ENCODE measurements at places on chromosomes 2 and 18. TPM values are rescaled to one million over a fixed set of nuclear protein-coding genes. Genes with fewer than 3 reads are reported as not detected.

SERPINB7 gene
- polyA plus RNA-seq = 1.0 TPM

SERPINB2 gene
- polyA plus RNA-seq = 0.10 TPM

NT5DC4 gene
- polyA plus RNA-seq = 0.83 TPM

DNA sequence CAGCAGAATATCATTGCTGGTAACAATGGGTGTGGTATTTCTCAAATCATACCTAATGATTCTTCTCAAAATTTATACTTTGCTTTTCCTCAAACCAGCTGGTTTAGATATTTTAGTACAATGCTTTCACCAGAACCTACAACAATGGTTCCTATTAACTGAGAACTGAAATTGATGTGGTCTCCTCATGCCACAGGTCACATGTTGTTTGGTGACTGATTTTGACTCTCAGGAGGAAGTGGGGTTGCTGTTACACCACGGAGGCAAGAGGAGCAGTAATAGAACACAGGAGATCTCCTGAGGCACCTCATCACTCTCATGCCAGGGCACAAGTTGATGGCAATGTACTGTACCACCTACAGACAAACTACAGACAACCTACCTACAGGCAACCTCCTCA, 3.0 kb upstream of the CEP68 start:
- no peak for DNase-seq

GRCh38 chr2:196809260-196809659, at the start of gene C2orf66:
Gene C2orf66 (minus strand): TSS chr2:196809355. CDS start chr2:196809336, 19 bp downstream.
- no peak for DNase-seq

GRCh38 chr18:21996351-21996826, 173.0 kb upstream of the GATA6 start:
- DNase-seq = no peak

RESP18 gene
- polyA plus RNA-seq = not detected

NEU2 gene
- not detected for polyA plus RNA-seq

Data from left kidney (tissue), 8 donors.